Breast epithelium (tissue), 4 donors: ENCODE measurements at places on chromosomes 12 and 14. TPM values are rescaled to one million over a fixed set of nuclear protein-coding genes. Genes with fewer than 3 reads are reported as not detected.

The RAD9B gene
- 2.8 TPM for total RNA-seq

The RNF212B gene
- total RNA-seq: not detected

The KRT3 gene
- total RNA-seq: not detected

DNA sequence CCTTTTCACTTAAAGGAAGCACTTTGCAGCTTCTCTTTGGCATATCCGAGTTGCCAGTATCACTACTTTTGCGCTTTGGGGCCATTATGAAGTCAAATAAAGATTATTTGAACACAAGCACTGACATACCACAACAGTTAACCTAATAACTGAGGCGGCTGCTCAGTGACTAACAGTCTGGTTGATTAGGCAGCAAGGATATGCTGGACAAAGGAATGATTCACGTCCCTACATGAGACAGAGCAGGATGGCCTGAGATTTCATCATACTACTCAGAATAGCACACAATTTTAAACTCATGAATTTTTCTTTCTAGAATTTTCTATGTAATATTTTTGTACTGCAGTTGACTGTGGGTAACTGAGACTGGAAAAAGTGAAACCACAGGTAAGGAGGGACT lies 56.9 kb upstream of the E2F7 start:
- no peak for DNase-seq

- DNase-seq: no peak
These were observed 7.1 kb downstream of the PXN start for GRCh38 chr12:120258323-120258896.

- DNase-seq: no peak
These were observed 1.6 kb upstream of the ASB2 start for GRCh38 chr14:93977790-93978581.

DNA sequence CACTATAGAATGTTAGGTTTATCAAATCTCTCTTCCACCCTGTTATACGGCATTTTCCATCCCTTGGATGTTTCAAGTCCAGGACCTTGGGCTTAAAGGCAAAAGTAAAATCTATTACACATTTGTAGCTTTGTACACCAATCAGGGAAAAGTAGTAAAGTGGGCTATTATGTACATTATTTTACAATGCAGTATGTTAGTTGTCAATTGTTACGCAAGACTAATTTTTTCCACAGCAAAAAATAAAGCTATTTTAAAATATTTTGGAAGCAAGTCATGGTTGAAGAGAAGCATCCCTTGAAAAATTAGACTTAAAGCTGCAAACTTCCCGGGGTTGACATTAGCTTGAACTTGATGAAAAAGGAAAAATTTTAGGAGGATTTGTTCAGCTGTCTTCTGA lies 476.2 kb downstream of the DIO2 start:
- no peak for DNase-seq

- no peak for DNase-seq
These were observed 450.0 kb downstream of the FOXG1 start for GRCh38 chr14:29216268-29217232.

DNA sequence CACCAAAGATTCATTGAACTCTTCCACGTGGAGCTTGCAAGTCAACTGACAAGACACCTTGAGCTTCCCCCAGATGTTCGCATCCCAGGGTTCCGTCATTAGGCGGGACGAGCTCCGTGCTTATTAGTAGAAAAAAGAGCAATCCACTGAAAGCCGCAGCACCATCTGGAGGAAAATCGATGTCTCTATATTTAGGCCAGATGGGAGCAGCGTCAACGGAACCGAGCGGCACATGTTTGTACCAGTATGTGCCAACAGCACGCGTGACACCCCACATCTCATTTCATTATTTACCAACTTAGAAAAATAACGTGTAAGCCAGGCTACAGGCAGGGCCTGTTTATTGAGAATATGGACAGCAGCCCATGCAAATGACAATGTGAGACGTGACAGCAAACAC lies 45.8 kb upstream of the TMEM132D start:
- DNase-seq: no peak

DNA sequence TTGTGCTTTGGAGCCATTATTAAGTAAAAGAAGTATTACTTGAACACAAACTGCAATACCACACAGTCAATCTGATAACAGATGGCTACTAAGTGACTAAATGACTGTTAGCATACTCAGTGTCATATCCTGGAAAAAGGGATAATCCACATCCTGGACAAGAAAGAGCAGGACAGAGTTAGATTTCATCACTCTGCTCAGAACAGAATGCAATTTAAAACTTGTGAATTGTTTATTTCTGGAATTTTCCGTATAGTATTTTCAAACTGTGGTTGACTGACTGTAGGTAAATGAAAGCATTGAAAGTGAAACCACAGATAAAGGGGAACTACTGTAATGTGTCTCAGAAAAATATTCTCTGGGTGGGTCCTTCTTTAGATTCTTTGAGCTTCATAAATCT lies 458.8 kb downstream of the TMEM117 start:
- DNase-seq: no peak

DNA sequence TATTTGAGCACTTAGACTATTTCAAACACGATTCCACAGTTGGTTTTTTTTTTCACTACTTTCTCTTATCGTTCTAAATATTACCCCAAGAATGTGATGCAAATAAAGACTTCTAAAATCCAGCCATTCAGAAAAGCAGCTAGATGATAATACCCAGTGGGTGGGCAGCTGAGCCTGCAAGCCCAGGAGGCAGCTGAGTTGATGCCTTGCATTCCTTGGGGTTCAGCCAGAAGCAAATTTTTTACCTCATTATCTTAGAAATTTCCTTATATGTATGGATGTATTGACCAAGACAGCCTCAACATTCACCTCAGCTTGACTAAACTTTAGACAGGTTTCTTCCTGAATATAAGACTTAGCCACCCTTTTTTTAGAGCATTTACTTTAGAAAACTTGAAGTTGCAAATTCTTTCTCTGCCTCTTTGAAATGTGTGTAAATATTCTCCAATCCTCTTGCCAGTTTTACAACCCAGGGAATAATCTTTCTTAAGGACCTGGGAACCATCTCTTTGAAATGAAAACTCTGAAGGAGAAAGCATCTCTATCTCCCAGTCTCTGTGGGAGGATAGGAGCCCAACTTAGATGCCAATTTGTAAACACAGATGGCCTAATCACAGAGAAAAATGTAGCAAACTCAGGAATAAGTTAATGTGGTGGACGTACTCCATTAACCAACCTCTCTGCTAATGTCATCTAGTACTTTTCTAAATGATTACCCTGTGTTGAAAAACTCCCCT lies 52.2 kb upstream of the ANP32D start:
- no peak for DNase-seq

DNA sequence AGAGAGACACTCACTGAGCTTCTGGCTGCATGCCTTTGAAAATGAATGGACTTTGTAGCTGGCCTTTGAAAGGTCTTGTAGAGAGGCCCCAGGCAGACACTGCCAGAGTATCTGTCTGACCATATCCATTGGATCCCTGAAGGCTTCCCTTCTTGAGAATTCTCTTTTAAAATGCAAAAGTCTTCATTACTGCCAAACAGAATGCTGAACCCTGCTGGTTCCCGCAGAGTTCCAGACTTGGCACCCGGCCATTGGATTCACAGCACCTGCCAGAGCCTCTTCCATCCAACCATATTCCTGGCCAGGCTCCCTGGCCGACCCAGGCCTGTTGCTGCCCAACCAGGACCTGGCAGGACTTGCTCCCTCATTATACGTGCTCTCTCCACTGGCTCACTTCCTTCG lies 182.5 kb downstream of the GXYLT1 start:
- no peak for DNase-seq

- DNase-seq: no peak
These were observed 1133.9 kb downstream of the AACS start for GRCh38 chr12:126198966-126199692.

- DNase-seq: peak; percentile 80
These were observed 1.1 kb upstream of the ACTR6 start for GRCh38 chr12:100199347-100200149.

GRCh38 chr12:108722992-108723766 lies 8.1 kb downstream of the CORO1C start:
- no peak for DNase-seq
